ENCODE measurements at places on chromosomes 3 and 15.

DNA sequence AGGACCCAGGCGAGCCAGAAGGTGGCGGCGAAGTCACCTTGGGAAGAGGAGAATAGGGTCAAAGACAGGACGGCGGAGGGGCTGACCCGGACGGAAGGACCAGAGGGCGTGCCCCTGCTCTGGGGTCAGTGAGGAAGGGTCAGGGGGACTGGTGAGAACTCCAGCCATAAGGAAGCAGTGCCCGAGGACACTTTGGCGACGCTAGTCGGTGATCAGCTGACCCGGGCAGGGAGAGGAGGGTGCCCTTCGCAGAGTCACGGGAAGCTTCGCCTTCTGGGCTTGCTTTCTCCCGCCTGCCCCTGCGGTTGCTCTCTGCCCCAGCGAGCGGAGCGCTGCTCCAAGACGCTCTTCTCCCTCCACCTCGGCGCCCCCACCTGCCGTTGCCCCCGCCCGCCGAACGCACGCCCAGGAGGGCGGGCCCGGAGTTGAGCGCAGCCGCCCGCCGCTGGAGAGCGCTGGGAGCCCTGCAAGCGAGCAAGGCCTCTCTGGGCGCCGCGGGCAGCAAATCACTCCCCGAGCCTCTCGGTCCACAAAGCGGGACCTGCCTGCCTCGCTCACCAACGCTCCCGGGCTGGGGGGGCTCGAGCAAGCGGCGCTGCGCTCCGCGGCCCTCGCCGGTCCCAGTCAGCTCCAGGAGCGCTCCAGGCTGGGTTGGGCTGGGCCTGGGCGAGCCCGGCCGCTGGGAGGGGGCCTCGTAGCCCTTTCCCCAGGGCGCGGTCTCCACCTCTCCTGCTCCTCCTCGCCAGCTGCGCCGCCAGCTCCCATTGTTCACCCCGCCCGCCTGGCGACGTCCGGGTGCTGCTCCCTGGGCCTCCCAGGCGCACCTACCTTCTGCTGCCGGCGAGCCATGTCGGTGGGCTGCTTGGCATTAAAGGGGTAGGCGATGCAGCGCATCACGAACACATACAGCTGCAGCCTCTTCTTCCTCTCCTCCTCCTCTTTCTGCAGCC, 1.2 kb downstream of the CADPS start:
- DNase-seq, result no peak

GRCh38 chr3:27311400-27311799, 57.8 kb downstream of the NEK10 start:
- DNase-seq, result peak; percentile 77

DNA sequence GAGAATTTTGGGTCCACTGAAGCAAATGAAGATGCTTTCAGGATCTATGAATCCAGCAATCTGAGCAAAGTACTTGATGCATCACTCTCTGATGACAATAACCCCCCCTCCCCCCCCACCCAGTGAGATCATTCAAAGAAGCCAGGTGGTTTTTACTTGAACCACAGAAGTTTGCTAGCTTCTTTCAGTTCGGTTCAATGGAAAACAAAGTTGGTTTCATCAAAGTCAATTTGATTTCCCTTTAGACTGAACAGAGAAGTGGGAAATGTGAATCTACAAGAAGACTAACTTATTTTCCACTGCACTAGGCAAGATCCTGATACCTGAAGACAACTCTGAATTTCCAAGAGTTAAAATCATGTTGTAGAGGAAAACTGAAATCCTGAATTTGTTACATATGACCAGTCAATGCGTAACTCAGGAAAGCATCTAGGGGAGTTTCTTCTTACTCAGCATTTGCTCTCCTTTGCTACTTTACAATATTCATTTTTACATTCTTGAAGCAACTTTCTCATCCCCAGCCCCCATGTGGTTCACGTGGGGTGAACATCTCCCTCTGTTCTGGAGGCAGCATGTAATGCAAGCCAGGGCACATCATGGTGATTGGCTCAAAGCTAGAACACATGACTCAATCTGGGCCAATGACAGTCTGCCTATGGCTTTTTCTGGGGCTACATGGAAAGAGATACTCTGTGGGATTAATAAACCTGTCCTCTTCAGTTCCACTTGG, 572.6 kb downstream of the FOXP1 start:
- no peak for DNase-seq

DNA sequence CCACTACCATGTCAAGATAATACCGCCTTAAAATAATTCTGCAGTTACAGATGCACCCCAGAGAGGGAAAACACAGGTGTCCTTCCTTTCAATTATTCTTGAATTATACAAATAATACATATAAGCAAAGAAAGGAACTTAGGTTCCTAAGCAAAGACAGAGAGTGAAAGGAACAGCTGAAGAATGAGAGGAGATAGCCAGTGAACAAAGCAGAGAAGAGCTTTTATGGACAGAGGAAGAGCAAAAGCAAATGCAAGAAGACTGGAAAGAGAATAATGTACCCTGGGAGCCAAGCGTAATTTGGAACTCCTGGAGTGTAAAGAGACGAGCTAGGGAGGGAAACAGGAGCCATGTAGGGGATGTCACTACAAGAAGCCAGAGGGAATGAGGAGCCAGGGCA, 21.7 kb downstream of the GPR176 start:
- no peak for DNase-seq

DNA sequence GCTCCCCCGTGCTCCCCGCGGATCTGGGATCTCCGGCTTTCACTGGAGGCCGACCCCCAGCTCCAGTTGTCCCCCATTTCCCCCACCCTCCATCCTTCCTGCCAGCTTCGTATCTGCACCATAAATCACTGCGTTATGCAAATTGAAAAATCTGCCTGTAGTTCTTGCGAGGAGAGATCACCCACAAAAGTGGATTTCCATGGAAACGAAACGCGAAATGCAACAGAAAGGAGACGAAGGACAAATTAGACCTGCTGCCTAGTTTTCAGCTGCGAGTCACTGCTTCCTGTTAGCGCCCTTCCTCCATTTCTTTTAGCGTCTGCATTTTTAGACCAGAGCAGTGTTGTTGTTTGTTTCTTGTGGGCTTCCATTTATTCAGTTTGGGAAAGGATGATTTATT, 127.1 kb upstream of the ATP10A start:
- no peak for DNase-seq

GRCh38 chr15:90529371-90530249, at the start of gene CRTC3:
Gene CRTC3, plus strand, starts transcription at chr15:90529923. Its CDS starts 149 bp downstream, at chr15:90530072.
- peak; percentile 50 for DNase-seq

DNA sequence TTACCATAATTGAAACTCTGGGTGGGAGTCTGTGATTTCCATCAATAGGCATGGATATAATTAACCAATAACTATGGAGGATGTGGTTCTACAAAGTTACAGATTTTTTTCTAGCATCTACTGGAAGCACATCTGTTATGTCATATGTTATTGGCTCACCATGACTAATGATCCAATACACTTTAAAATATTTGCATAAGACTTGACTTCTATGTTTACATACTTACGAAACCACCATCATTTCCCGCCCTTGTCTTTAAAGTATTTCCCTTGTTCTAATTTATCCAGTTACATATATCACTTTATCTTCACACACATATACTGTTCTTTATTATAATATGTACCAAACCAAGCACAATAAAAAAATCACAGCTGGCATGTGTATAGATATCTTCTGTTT, 380.3 kb upstream of the CBLB start:
- peak; percentile 12 for DNase-seq

GRCh38 chr3:141575879-141576743, 89.3 kb downstream of the RASA2 start:
- DNase-seq, result peak; percentile 58

- no peak for DNase-seq
These were observed 13.0 kb downstream of the MEF2A start for GRCh38 chr15:99578809-99579208.

DNA sequence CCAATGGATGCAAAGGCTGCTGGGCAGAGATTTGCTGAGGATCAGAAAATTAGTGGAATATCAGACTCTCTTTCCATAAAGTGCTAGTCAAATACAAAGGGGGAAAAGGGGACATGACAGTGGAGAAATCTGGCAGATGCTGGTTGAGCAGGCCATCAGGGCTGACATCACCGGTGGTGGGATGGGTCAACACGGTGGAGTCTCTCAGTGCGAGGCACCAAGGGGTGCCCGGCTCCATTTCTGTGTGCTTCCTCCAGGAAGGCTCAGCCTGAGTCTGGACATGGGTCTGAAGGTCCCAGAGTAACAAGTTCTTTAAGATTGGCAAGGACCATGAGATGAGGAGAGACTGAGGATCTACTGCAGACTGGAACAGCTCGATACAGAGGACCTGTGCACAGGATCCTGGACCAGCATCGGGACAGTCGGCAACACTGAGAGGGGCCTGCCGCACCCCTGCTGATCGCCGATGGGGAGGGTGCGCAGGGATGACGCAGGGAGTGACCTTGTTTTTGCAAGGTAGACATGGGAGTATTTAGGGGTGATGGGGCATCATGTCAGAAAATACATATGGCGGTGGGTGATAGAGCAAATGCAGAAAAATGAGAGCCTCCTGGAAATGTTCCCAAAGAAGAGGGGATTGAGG, 92.7 kb downstream of the SEC22A start:
- DNase-seq, result no peak

DNA sequence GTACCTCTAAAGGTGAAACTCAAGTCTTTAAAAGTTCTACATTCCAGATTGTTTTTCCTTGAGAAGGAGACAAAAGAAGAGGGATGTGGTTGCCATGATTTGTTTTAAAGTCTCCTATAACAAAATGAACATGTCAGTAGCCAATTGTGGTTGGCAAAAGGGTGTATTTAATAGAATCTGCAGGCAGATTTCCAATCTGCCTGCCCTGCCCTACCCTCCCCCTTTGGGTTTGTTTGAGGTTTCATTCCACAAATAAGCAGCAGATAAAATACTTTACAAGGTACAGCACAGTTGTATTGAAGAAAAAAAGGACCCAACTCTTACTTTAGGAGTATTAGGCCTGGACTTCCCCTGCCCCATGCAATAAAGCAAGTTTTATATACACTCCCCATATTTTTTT, 59.5 kb downstream of the MLH1 start:
- DNase-seq, result no peak

DNA sequence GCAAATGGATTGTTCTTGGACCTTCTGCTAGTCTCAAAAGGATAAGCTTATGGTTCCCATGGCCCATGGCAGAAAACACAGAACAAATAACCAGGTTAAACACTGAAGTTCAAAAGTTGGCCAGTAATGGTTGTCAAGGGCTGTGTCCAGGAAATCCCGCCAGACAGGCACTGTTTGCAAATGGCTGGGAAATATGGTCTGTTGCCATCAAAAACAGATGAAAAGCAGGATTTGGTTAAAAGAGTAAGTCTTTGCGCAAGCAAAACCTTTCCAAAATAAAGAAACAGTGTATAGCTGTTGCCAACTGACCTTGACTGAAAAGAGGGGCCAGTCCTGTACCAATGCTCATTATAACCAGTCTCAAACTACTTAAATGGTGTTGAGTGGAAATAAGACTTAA, 58.6 kb downstream of the WWTR1 start:
- peak; percentile 69 for DNase-seq

GRCh38 chr15:77416954-77417353, 3.0 kb downstream of the PEAK1 start:
- DNase-seq, result no peak

GRCh38 chr3:62135741-62136140, 237.6 kb downstream of the FEZF2 start:
- DNase-seq, result no peak

- no peak for DNase-seq
These were observed 10.4 kb downstream of the PLA2G4D start for GRCh38 chr15:42083916-42084315.

GRCh38 chr3:126553284-126554084, 5.2 kb downstream of the C3orf22 start:
- DNase-seq, result no peak

GRCh38 chr15:38072348-38073177, 138.1 kb downstream of the TMCO5A start:
- peak; percentile 81 for DNase-seq

DNA sequence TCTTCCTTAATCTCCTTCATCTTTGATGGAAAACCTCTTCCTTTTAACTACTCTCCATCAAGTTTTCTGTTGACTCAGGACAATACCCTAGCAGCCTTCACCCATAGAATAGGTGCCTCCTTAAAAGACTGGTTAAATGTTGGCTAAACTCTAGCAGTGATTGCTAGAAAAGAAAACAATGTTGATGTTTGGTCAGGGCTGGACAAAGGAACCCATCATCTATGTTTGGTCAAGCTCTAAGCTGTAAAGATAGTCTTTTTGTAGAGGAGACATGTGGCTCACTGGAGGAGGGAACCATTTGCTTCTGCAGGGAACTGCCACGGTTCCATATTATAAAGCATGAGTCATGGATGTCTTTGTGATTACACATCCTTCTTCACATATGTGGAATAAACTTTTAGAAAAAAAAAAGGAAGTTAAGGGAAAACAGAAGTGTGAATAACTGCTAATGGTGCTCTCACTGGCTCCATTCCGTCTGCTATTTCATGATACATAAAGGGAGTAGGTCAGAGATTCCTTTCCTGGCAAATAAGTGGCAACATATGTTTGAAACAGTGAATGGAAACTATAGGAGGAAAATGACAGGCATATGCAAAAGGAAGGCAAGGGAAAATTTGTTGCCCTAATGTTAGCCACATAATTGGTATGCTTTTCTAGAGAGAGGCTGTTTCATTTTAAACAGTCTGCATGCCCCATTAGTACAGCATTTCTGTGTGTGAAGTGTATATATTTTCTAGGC, 78.2 kb downstream of the CMSS1 start:
- peak; percentile 81 for DNase-seq

DNA sequence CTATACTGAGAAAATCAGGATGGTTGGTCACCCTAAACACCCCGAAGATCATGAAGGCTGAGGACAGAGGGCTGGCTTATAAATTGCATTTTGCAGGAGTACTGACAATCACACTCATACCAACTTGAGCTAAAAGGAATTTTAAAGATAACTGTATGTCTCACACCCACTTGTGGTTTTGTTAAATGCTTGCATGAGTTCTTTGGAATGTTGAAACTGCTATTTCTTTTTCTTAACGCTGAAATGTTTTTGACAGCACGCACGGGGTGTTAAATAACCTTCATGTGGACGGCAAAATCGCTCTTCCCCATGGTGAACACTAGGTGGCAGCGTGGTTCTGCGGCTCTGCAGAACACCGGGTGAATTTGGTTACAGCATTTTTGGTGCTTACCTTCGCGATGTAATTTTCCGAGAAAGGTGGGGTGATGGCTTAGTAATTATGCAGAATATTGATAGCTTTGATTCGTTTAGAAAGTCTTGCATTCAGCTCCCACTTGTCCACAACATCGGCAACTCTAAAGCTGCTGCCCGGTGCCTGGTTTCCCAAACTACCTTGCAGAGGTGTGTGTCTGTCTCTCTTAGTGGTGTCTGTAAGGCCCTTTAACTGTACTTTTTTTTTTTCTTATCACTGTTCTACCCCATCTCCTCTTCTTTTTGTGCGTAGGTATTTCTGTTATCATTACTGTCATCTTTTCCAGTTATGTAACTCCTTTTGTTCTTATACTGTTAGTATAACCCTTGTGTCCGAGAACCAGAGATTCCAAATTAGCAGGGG, 51.7 kb downstream of the ARNT2 start:
- peak; percentile 95 for DNase-seq
